ENCODE measurements at places on chromosomes 16 and 17. TPM values are rescaled to one million over a fixed set of nuclear protein-coding genes. Genes with fewer than 3 reads are reported as not detected.

The SYCE1L gene
- total RNA-seq, result not detected

The IKZF3 gene
- 1.3 TPM for total RNA-seq

The SPIRE2 gene
- total RNA-seq, result 3.2 TPM

The SLFN14 gene
- total RNA-seq, result not detected

The LLGL2 gene
- 2.9 TPM for total RNA-seq

The CRHR1 gene
- not detected for total RNA-seq

The TEX19 gene
- total RNA-seq, result not detected

The RCVRN gene
- total RNA-seq, result 0.22 TPM

The MYH8 gene
- not detected for total RNA-seq

The KRT31 gene
- total RNA-seq, result not detected

The NOD2 gene
- 2.4 TPM for total RNA-seq

The CRYBA1 gene
- total RNA-seq, result not detected

The CSH1 gene
- not detected for total RNA-seq

The CDH1 gene
- total RNA-seq, result 0.17 TPM

The ATP2C2 gene
- total RNA-seq, result not detected

The PMP22 gene
- 325 TPM for total RNA-seq

The IRX5 gene
- total RNA-seq, result 0.65 TPM

The CHP2 gene
- total RNA-seq, result not detected

The AP2B1 gene
- total RNA-seq, result 77.2 TPM

The RNF213 gene
- total RNA-seq, result 164 TPM

The ST6GALNAC1 gene
- total RNA-seq, result 1.3 TPM

The TBC1D28 gene
- total RNA-seq, result not detected

The IGSF6 gene
- 43.9 TPM for total RNA-seq

The CHTF8 gene
- 74.2 TPM for total RNA-seq

The TSR1 gene
- 21.9 TPM for total RNA-seq

The C16orf89 gene
- 3.3 TPM for total RNA-seq

The TM4SF5 gene
- total RNA-seq, result not detected

The SMIM36 gene
- not detected for total RNA-seq

Measured in subcutaneous adipose tissue (tissue), 4 donors.